Effector memory CD8-positive, alpha-beta T cell (primary cell): ENCODE measurements at places on chromosomes 12 and 14.

DNA sequence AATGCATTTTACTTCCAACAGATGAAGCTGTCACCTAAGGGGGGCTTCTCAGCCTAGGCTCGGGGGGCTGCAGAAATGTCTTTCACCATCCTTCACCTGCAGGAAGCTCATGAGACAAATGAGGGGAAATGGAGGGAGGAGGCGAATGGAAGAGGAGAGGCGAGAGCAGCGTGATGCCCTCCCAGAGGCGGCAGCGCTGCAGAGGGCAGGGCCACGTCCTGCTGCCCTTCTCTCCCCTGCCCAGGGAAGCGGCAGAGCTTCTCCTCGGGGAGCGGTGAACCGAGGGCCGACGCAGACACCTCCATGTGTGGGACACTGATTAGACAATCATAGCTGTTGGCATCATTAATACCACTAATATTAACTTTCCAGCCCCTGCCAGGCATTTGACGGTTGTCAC, 78.3 kb downstream of the SERPINA3 start:
- no peak for DNase-seq

- DNase-seq: no peak
Measured at GRCh38 chr12:76633415-76633814, 73.8 kb upstream of the OSBPL8 start.

DNA sequence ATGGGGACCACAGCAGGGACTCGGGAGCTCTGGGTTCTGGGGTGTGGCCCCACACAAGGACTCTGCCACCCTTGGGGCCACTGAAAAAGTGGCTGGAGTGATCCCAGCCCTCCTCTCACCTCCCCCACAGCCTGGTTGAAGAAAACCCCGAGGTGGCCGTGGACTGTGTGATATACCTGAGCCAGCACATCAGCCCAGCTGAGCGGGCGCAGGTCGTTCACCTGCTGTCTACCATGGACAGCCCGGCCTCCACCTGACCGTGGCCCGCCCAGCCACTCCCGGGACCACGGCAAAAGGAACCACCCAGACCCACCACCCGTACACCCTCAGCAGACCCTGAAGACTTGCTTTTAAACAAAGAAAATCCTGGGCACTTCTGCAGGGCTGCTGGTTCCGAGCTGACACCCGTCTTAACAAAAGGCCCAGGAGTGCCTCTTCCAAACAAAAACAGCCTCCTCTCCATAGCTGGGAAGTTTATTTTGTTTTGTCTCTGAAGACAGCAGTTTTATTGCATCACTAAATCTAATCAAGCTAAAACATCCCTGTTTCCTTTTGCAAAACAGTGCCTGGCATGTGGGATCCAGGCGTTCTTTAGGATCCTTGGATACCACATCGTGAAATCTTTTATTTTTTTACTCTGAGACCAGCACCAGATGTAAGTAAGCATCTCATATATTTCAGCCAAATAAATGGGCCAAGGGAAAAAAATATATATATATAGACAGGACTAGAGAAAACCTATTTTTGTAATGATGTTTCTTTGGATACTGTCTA, 42.8 kb downstream of the FOXN4 start:
- no peak for DNase-seq

- DNase-seq: no peak
Measured at GRCh38 chr12:93237235-93237915, 140.3 kb upstream of the NUDT4 start.

DNA sequence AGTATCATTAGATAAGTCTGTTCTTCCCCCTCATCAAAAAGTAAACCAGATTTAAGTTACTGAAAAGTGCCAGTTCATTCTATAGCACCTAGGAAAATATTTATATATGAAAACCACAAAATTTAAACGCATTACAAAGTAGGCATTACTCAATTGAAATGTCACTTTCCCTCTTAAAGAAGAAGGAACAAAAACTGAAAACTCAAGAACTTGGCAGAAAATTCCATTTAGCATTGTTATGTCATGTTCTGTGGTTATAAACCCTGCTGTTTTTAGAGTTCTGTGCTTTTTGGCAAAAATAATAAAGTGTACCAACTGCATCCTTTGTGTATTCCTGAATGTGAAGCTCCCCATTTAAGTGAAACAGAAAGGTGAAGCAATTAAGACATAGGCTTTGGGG, 3.6 kb downstream of the FGD4 start:
- DNase-seq: no peak

- no peak for DNase-seq
Measured at GRCh38 chr14:30915596-30915995, 41.2 kb downstream of the COCH start.

- DNase-seq: no peak
Measured at GRCh38 chr14:78644824-78645559, 474.8 kb downstream of the NRXN3 start.

GRCh38 chr14:34003691-34004090, 52.8 kb upstream of the EGLN3 start:
- no peak for DNase-seq

DNA sequence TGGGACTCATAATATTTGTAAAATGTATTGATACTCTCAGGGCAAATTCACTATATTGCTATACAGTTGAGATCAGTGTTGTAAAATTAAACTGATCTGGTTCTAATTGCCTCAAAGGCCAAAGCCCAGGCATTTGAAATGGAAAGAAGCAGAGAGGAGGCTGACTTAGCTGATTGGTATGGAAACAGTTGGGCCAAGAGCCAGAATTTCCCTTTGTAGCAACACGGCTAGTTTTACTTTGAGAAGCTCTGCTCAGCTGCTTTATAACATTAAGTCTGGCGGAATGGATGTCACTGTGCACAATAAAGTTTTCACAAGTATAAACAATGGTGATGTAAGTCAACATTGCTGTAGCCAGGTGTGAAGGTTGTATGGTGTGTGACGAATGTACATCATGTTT, 186.4 kb downstream of the MSRB3 start:
- no peak for DNase-seq

- DNase-seq: no peak
Measured at GRCh38 chr14:24382064-24382371, 14.0 kb downstream of the NFATC4 start.

- peak; percentile 2 for DNase-seq
Measured at GRCh38 chr12:101967506-101967905, 90.1 kb downstream of the DRAM1 start.

DNA sequence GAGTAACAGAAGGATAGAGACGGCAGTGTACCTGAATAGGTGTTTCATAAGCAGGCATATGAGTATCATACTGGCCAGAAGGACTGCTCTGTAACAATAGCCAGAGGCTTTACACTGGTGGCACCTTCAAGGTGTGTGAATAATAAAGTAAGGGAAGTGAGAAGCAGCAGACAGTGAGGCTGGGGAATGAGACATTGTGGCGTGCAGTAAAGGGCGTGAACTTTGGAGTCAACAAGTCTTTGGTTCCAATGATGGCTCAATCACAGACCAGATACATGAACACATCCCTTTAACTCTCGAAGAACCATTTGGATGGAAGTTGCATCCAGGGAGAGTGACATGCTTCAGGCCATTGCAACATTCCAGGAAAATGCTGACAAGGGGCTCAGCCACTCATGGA, 32.0 kb upstream of the CCND2 start:
- no peak for DNase-seq

DNA sequence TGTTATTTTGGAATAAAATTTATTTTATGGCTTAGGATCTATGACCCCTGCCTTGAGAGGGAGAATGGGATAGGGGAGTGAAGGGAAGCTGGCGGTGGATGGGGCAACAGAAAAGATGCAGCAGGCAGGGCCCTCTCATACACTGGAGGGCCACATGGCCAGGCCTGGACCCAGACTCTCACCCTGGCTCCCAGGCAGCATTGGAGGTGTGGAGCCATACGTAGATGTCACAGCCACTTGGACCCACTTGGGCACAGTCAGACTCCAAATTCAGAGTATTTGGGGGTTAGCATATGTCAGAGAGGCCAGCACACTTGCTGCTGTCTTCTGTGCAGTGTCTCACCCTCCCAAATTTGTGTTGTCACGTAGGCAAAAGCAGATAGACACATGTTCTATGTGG, 6.5 kb downstream of the NAB2 start:
- DNase-seq: no peak

DNA sequence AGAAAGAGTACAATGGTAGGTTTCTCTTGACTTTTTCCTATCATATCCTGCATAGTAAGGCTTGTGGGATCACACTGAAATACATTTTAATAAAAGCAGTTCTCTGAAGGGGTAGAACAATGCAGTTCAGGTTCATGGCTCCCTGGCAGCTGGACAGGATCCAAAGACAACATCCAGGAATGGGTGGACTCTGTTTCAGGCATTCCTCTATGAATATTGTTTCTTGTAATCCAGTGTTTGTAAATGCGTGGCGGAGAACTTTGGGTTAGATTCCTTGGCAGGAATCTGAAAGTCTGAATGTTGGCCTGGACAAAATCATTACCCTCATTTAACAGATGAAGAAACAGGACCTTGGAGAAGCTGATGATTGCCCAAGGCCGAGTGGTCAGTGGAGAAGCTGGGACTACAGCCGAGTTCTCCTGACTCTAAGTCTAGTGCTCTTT, 43.5 kb downstream of the SYNE2 start:
- no peak for DNase-seq

DNA sequence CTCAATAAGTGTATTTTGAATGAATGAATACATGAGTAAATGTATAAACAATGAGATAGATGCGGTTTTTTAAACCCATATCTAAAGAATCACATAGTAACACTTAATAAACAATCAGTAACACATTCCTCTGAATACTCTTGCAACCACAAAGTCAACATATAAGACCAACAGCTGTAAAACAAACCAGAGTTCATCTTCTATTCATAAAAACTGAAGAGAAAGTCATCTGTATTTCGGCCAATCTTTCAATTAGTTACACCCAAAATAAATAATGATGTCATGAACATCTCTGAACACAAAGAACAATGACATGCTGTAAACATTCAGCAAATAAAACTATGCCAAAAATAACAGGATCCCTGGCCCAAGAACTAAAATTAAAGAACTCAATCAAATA, 47.2 kb downstream of the ARMH4 start:
- DNase-seq: no peak

GRCh38 chr14:94532447-94532846, 23.2 kb upstream of the SERPINA12 start:
- no peak for DNase-seq

DNA sequence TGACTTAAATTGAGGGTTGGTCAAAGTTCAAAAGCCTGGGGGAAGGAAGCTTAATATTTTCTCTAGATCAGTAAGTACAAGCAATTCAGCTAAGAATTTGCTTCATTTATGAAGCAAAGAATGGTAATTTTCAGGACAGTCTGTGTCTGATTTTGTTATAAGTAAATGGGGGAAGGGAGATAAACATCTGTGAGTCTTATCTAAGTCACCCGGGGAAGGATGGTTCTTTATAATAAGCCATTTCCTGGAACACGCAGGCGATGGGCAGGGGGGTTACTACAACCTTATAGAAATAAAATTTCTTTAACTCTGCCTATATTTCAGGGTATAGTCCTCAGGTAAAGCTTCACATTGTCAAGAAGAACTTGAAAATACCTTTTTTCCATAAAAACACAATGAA, 42.9 kb downstream of the HELB start:
- DNase-seq: no peak

GRCh38 chr12:96698965-96699364, 208.1 kb upstream of the NEDD1 start:
- no peak for DNase-seq

GRCh38 chr12:54749191-54749818, 101.1 kb upstream of the DCD start:
- DNase-seq: peak; percentile 40

GRCh38 chr12:123238961-123239360, 5.7 kb downstream of the MTRFR start:
- DNase-seq: no peak
